ENCODE measurements at places on chromosomes 4 and X.

- DNase-seq, result no peak
Measured at GRCh38 chrX:38110231-38110630, 103.9 kb downstream of the SYTL5 start.

DNA sequence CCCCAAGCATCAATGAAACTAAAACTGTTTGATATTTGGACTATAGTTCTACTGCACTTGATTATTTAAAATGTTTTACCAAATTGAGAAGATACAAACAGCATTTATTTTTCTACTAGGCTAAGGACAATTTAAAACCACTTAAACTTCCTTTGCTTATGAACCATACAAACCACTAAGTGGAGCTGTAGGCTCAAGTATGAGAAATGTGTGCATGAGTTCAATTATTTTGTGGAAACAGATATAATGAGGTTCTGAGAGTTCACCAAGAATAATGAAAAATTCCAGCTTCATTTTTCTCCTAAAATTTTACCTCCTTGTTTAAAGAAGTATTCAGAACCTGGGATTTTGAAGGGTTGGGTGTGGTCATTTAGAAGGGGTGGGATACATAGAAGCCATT lies 63.1 kb downstream of the SERPINA7 start:
- DNase-seq, result no peak

DNA sequence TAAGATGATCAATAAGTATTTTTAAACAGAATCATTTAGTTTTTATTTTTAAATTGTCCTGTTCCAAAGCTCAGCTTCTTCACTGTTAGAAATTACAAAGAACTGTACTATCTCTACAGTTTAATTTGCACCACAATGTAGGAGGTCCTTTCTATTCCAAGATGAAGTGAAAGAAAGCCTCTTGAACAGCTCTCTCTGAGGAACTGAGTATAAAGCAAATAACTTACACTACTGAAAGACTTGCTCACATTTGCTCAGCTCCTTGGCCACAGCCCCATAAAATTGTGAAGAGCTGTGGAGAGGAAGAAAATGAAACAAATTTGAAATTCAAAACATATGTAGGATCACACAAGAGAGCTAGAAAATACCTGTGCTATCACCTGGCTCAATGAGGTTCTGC lies 68.6 kb downstream of the ENPEP start:
- DNase-seq, result no peak

DNA sequence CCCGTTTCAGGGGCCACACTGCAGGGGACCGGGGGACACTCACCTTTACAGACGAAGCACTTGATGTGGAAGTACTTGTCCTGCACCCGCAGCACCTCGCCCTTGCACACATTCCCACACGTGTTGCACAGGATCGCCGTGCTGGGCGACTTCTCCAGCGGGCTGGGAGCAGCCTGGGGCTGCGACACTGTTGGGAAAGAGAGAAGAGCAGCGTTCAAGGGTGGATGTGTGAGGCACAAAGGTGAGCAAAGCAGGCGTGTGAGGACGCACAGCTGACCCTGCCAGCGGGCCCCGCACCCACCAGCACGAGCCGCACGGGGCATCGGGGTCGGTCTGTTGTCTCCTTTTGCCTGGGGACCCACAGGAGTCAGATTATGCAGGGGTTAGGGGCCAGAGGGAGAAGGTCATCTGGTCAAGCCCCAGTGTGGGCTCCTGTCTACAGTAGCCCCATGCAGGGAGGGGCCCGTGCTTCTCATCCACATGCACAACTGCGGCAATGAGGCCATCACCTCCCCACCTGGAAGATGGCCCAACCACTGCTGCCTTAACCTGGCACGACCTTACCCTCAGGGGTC lies 52.1 kb downstream of the ABLIM2 start:
- no peak for DNase-seq

GRCh38 chr4:70559211-70559830 lies 32.7 kb upstream of the AMBN start:
- DNase-seq, result no peak

- no peak for DNase-seq
Measured at GRCh38 chrX:34655501-34656455, 1.3 kb downstream of the TMEM47 start.

DNA sequence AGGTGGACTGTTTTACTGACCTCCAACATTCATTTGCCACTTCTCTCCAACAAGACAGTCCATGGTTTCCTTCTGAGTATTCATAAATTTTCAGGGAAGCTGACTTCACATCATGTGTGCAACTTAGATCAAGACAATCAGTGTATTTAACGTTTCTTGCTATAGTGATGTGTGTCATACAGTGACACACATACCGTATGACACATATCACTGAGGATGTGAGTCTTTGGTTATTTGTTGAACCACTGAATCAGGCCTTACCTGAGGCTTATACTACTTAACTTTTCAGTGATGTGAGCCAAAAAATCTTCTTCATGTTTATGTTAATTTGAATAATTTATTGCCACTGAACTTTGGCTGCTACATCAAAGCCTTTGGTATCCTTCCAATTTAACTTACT lies 166.8 kb downstream of the BMPR1B start:
- no peak for DNase-seq

All from activated CD8-positive, alpha-beta memory T cell treated with anti-CD3 and anti-CD28 coated beads for 48 hours (primary cell).